CD4-positive, alpha-beta T cell treated with Interleukin-15 for 4 hours (primary cell): ENCODE measurements at places on chromosomes 12 and 14.
A peak's percentile ranks its signal among the peaks of the same experiment; 100 is the strongest.

DNA sequence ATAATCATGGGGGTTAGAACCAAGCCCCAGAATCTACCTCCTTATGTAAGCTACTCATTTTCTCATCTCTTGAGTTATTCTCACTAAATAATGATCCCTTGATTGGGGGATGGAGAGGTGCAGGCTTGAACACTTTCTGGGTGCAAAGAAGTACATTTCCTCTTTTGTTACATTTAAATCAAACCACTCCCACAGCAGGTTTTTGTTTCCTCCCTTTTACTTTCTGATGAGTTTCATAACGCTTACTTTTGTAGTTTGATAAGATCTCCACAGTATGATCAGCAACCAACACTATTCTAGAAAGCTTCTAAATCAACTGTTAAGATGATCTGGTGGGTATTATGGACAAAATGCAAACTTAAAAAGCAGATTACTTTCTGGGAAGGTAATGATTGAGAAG, 20.5 kb downstream of the VCPKMT start:
- DNase-seq = peak; percentile 50

GRCh38 chr14:26598672-26599131, 869 bp upstream of the NOVA1 start:
- no peak for DNase-seq

DNA sequence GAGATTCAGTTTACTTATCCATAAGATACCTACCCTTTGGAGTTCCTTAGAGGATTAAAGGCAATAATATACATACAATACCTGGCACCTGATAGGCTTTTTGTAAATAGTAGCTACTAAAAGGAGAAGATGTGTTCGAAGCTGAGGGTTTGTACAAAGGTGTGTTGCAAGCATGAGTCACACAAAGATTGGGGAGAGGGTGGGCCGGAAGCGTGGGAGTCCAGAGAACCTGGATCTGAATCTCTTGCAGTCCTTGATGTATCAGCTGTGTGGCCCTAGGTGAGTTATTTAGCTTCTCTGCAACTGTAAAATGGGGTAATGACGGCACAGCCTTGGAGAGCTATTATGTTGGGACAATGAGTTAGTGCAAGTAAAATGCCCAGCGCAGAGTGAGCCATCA, 61.6 kb upstream of the PSMC1 start:
- DNase-seq = no peak

DNA sequence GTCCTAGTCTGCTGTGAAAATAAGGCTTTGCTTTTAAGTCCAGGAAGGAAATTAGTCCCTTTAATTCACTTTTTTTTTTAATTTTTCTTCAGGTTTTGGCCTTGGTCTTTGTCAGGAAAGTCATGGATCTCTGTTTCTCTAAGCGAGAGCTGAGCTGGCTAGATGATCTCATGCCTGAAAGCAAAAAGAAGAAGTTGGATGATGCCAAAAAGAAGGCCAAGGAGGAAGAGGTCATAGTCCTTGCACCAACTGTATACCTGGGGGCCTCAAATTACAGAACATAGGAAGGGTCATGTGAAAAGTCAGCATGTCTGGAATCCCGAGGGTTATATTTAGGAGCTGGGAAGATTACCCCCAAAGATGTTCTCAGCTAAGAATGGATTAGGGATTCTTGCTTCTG, 72.3 kb downstream of the SLC4A8 start:
- no peak for DNase-seq

- DNase-seq = no peak
Observed at GRCh38 chr14:90045616-90046015, 16.2 kb upstream of the KCNK13 start.

GRCh38 chr12:106307181-106307580, 4.6 kb downstream of the TCP11L2 start:
- no peak for DNase-seq

DNA sequence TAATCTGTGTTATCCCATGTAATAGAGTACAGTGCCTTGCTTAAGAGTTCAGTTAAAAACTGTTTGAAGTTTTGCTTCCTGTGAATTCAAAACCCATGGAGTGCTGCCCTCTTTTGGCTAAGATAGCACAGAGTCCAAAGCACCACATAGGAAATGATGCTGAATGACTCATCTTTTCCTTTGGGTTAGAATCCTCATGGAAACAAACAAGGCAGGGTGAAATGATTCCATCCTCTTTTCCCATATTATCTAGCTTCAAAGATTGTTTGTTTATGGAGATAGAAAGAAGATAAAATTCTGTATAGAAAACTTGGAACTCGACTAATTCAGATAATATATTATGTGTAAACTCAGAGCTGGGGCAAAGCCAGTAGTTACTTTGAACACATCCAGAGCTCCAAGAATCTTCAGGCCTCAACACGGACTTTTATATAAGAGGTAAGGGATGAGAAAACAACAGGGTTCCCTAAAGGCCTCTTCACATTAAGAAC, 87.4 kb downstream of the OTOGL start:
- DNase-seq = peak; percentile 36

DNA sequence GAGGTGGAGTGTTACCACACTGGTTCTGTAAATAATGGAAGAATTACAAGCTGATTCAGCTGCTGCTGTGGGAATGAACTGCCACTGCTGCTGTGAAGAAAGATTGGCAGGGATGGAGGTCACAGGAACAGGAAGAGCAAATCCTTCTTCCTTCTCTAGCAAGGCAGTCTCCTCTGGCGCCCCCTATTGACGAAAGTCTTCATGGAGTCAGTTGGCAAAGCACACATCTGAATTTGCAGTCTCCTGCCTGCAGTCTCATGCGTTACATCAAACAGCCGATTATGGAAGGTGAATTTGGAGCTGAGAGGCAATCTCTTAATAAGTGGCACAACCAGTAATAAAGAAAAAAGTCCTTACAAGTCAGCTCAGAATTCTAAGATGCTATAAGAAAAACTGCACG, 106.0 kb upstream of the TMTC1 start:
- DNase-seq = no peak

DNA sequence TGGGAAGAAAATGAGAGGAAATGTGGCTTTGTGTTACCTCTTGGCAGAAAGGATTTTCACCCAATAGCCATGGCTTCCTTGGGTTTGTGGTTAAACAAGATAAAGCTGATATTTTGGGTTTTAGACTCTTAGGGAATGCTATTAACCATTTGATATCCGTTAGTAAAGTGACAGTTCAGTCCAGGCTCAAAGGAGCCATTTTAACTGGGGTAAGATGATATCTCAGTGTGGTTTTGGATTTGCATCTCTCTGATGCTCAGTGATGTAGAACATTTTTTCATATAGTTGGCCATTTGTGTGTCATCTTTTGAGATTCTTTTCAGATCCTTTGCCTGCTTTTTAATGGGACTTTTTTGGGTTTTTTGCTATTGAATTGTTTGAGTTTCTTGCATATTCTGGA, 30.1 kb downstream of the IFT43 start:
- no peak for DNase-seq

- DNase-seq = peak; percentile 15
Observed at GRCh38 chr12:67649570-67650387, 1.2 kb downstream of the DYRK2 start.

GRCh38 chr12:119911182-119911581, 34.1 kb upstream of the CIT start:
- DNase-seq = no peak

DNA sequence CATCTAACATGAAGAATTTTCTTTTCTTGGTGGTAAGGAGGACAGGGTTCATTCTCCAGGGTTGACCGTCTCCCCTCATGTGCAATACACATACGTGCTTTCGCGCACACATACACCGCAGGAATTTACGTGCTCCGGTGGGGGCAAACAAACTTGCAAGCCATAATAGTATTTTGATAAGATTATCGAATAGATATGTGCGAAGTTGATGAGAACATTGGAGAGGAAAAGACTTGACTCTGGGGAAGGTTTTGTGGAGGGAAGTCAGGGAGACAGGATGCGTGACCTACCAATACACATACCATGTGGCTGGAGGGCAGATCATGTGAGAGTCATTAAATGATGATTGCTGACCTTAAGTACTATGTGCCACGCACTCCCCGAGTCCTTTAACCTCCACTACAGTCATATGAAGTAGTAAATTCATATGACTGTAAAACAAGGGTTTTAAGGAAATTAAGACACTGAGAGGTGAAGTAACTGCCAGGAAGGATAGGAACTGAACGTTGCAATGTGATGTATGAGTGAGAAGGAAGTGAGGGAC, 921 bp downstream of the RAD51B start:
- no peak for DNase-seq

GRCh38 chr14:96002498-96002884, 36.7 kb upstream of the C14orf132 start:
- no peak for DNase-seq

DNA sequence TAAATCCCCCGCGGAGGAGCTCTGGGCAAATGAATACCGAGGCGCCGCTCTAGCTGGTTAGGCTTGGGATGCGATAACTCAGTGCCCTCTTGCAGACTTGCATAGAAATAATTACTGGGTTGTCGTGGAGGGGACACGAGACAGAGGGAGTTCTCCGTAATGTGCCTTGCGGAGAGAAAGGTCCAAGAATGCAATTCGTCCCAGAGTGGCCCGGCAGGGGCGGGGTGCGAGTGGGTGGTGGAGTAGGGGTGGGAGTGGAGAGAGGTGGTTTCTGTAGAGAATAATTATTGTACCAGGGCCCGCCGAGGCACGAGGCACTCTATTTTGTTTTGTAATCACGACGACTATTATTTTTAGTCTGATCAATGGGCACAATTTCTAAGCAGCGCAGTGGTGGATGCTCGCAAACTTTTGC, 2.5 kb upstream of the TBX5 start:
- no peak for DNase-seq

GRCh38 chr14:37590428-37591139, 4.5 kb downstream of the FOXA1 start:
- no peak for DNase-seq

- DNase-seq = peak; percentile 43
Observed at GRCh38 chr12:12622418-12622817, 10.7 kb downstream of the CREBL2 start.

DNA sequence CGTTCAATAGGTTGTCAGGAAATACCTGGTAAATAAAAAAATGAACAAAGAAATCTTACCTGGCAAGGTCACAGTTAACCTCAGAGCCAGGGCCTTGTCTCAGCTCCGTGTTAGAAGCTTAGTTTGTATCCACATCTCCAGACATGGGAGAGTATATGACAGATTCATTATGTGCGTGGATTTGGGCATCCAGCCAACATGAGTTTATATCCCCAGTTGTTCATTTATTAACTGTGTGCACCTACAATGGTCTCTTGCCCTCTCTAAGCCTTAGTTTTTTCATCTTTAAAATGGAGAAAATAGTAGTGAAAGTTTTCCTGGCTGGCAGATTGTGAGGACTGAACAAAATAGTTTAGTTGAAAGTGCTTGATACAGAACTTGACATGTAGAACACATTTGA, 437.8 kb downstream of the NPAS3 start:
- no peak for DNase-seq

DNA sequence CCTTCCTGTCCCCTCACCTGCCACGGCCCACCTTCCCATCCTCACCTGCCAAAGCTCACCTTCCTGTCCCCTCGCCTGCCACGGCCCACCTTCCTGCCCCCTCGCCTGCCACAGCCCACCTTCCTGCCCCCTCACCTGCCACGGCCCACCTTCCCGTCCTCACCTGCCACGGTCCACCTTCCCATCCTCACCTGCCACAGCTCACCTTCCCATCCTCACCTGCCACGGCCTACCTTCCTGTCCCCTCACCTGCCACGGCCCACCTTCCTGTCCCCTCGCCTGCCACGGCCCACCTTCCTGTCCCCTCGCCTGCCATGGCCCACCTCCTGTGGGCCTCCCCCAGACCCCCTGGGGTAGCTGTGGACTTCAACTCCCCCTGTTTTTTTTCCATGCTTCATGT, 48.8 kb upstream of the GPR68 start:
- no peak for DNase-seq

GRCh38 chr12:47164724-47165439, 85.1 kb upstream of the AMIGO2 start:
- DNase-seq = no peak

DNA sequence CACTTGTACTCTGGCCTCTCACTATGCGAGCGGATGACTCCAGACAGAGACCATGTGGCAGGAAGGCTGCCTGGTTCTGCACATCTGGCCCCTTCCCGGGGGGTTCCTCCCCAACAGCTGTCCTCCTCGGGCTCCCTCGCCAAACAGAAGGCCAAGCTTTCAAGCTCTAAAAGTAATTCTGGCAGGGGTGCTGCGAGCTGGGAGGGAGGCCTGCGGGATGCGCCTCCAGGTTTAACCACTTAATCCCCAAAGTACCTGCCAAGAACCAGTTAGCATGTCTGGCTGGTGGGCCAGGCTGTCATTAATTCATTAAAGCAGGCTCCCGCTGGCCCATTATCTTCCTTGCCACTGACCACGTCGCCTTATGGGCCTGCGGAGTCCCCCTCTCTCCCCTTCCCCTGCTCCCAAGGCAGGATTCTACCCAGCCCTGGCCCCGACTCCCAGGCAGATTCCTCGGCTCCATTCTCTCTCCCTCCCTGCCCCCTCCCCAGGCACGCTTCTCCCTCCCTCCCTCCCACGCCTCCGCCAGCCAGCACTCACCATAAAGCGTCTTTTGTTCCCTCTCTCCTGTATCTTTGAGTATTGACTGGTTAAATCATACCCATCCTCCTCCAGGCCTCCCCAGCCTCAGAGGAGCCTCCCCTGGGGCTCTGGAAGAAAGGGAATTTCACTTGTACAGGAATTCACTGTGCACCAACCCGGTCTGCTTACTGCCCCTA, 4.9 kb downstream of the HRK start:
- no peak for DNase-seq

GRCh38 chr14:30191639-30192279, 264.1 kb upstream of the PRKD1 start:
- no peak for DNase-seq
